Heart right ventricle (tissue), 16 donors: ENCODE measurements at places on chromosomes 7 and 10. TPM values are rescaled to one million over a fixed set of nuclear protein-coding genes. Genes with fewer than 3 reads are reported as not detected.
A peak's percentile ranks its signal among the peaks of the same experiment; 100 is the strongest.

The OR9A2 gene
- not detected for total RNA-seq

The LRRD1 gene
- not detected for total RNA-seq

The CRTAC1 gene
- total RNA-seq = 12.4 TPM

The TPK1 gene
- 4.2 TPM for total RNA-seq

DNA sequence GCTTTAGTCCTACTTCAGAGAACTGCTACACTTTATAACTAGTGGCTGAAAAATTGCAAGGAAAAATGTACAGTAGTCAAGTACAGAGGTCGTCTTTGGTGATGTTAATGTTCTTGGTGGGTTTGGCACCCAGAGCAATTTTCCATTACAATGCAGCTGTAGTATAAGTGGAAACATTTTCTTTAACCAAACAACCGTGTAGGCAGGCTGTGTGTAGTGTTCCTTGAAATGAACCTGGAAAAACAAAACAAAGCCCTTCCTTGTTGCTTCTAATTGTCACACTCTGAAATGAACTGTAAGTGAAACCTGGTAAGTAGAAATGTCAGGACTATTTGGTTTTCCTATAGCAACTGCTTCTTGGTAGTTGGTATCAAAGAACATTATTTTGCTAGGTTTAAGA, 256.9 kb downstream of the MDFIC start:
- H3K27me3 ChIP-seq = no peaks in the 10 kb centered on the region
- no peak for DNase-seq

GRCh38 chr10:61643316-61643751, 19.4 kb upstream of the CABCOCO1 start:
- no peak for DNase-seq
- H3K36me3 ChIP-seq = no peaks in the 10 kb centered on the region
- no peaks in the 10 kb centered on the region for H3K27me3 ChIP-seq
- H3K4me1 ChIP-seq = no peaks in the 10 kb centered on the region
- H3K27ac ChIP-seq = no peak overlapping the region

DNA sequence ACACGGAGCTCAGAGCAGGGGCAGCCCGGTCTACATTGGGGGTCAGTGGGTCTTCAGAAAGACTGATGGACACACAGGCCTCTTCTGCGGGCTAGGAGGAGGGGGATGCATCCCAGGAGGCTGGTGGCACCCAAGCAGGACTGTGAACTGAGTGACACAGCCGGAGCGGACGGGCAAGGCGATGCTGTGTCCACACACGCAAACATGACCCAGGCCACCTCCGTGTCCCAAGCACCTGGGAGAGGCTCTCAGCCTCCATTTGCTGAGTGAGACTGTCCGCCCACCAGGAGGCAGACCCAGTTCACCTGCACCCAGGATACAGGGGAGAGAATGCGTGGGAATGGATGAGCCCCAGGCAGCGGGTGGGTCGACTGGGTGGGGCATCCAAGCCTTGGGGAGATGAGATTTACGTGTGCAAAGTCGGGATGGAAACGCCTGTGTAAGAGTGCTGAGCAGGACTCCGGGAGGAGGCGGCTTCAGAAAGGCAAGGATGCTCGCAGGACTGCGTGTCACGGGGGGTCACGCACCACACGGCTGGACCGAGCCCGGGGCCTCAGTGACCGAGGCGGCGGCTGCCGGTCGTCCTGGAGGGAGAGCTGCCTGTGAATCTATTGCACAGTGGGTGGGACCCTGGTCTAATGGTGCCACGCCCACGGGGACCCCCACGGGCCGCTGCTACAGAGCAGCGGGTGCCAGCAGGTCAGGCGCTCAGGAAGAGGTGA, 262.8 kb downstream of the ADARB2 start:
- H3K27ac ChIP-seq = no peak overlapping the region
- no peaks in the 10 kb centered on the region for H3K36me3 ChIP-seq
- H3K4me3 ChIP-seq = no peak overlapping the region
- H3K4me1 ChIP-seq = no peaks in the 10 kb centered on the region
- DNase-seq = no peak

- no peaks in the 10 kb centered on the region for H3K27me3 ChIP-seq
- H3K27ac ChIP-seq = no peak overlapping the region
- no peak for DNase-seq
- H3K4me1 ChIP-seq = no peaks in the 10 kb centered on the region
Measured at GRCh38 chr7:94247970-94248369, 146.7 kb upstream of the COL1A2 start.

DNA sequence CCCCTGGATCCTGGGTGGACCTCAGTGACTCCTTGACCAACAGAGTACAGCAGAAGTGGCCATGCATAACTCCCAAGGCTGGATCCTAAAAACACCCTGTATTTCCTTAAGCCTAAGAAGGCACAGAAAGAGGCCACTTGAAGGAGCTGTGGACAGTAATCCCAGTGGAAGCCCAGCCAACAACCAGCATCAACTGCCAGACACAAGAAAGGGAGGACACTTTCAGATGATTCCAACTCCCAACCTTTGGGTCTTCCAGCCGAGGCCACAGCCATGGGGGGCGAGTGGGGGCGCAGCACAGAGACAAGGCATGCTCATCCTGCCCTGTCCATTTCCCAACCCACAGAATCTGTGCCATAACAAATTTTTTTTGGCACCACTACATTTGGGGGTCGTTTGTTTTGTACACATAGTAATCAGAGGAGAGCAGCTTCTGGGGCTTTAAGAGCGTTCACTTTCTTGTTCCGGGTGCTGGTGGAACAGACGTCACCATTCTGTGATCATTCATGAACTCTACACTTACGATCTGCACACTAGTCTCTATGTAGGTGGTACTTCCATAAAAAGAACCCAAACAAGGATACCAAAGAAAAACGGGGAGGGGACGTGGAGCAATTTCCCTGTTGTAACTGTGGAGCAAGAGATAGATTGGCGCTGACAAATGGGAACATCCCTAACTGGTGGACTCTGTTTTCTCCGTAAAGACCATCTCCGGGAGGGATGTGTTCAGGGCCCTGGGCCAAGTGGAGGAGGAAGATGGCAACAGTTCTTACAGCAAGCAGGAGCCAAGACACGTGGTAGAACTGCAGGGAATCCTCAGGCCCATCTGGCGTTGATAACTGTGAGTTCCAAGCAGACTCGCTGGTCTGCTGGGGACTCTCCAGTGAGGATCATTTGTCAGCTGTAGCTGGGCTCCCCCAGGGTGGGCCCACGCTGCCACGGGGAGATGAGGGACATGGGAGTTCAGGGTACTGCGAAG, 6.0 kb upstream of the SLC29A3 start:
- no peaks in the 10 kb centered on the region for H3K27me3 ChIP-seq
- no peak overlapping the region for H3K27ac ChIP-seq
- DNase-seq = no peak

DNA sequence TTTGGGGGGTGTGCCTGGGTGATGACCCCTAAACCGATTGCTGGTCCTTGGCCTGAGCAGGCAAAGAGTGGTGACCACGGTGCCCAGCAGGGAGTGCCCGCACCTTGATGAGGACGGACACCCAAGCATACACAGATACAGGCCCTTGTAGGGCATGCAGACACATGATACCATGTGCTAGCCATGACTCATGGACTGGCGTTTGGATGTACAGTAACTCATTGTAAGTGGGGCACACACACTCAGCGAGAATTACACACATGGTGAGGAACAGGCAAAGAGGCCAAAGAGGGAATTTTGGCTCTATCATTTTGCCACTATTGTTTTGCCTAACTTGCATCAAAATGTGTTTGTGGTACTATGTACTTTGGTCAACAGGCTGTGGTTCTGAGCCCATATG, 24.1 kb downstream of the KAZALD1 start:
- H3K27ac ChIP-seq = no peak overlapping the region
- no peaks in the 10 kb centered on the region for H3K4me1 ChIP-seq
- no peak for DNase-seq
- H3K4me3 ChIP-seq = no peak overlapping the region

- H3K4me3 ChIP-seq = peak overlapping the region; percentile 43
- no peaks in the 10 kb centered on the region for H3K36me3 ChIP-seq
- H3K27ac ChIP-seq = peak overlapping the region; percentile 72
Measured at GRCh38 chr7:15839416-15840100, 153.1 kb upstream of the MEOX2 start.

GRCh38 chr7:17773289-17773626, 167.0 kb downstream of the SNX13 start:
- DNase-seq = no peak
- H3K36me3 ChIP-seq = no peaks in the 10 kb centered on the region
- no peak overlapping the region for H3K27ac ChIP-seq
- H3K4me3 ChIP-seq = no peak overlapping the region

GRCh38 chr7:100895956-100896731, 456 bp upstream of the ACHE start:
- H3K4me1 ChIP-seq = peaks cover 26% of the 10 kb centered on the region
- no peak for DNase-seq
- no peaks in the 10 kb centered on the region for H3K36me3 ChIP-seq
